AG08395 (cell line): ENCODE measurements at places on chromosomes 13 and 19.

GRCh38 chr19:29940971-29941585 is 961 bp upstream of the URI1 start:
- no peak for DNase-seq

- DNase-seq, result no peak
Measured at GRCh38 chr13:75329723-75330122, 152.2 kb downstream of the TBC1D4 start.

DNA sequence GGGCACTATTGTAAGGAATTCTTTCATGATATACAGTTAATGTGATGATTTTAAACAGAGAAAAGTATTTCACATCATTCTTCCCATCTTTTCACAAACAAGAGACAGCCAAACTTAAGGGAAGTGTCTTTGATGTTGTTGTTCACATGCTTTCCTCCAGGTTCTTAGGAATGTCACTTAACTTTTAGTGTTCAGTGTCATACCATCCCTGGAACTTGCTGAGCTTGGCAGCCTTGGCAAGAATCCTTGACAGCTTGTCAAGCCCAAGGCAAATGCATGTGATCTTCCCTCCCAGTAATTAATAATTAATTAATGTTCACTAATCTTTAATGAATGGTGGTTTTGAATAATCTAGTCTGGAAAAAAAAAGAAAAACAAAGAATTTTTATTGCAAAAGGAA is 727.9 kb upstream of the PRR20A start:
- DNase-seq, result no peak

DNA sequence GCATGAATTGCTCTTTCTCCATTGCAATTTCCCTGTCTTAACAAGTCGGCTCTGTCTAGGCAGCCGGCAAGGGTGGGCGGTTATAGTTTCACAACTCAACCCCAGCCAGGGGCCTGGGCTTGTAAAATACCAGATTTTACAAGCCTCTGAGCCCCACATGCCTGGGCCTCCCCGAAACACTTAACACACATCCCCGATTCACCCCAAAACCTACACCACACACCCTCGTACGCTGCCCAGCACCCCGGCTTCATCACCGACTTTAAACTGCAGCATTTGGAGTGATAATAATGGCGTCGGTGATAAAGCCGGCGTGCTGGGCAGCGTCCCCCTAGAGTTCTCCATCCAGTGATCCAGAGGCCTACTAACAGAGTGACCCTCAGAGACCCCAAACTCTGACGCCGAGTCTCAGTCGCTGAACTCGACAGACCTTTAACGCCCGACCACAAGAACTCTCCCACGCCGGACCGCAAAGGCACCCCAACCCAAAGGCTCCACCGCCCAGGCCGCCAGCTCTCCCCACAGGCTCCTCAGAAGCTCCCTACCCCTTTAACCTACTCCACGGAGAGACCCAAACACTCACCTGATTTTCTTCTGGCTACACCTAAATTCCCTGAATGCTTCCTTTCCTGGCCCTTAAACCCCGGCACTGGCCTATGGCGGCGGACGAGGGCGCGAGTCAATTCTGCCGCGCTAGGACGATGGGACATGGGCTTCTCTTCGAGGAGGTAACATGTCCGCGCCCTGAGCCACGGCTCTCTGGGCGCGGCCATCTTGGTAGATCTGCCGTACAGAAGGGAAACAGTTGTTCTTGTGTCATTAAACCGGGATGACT is at the start of gene ZNF649:
Gene ZNF649, minus strand, starts transcription at position 687 of the 835 bp plus-strand sequence. CDS start 4,910 bp downstream, outside the sequence.
- peak; percentile 94 for DNase-seq

DNA sequence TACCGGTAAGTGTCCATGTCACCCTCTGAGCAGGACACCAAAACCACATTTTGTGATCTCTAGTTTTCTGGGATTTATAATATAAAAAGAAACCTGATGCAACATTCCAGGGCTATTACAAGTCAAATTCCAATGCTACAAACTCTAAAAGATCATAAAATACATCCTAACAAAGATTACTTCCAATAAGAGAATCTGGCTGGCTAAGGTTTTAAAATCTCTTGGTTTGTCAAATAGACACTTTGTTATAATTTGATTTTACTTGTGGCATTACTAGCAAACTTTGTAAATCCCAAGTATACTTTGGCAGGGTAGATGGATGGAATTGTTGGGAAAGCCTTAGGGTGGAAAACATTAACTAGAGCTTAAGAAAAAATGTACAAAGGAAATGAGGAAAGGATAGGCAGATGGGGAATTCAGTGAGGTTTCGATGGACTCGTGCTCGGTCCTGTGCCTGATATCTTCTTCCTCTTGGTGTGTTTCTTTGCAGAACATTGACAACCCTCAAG is 74.0 kb upstream of the POMP start:
- DNase-seq, result peak; percentile 73

DNA sequence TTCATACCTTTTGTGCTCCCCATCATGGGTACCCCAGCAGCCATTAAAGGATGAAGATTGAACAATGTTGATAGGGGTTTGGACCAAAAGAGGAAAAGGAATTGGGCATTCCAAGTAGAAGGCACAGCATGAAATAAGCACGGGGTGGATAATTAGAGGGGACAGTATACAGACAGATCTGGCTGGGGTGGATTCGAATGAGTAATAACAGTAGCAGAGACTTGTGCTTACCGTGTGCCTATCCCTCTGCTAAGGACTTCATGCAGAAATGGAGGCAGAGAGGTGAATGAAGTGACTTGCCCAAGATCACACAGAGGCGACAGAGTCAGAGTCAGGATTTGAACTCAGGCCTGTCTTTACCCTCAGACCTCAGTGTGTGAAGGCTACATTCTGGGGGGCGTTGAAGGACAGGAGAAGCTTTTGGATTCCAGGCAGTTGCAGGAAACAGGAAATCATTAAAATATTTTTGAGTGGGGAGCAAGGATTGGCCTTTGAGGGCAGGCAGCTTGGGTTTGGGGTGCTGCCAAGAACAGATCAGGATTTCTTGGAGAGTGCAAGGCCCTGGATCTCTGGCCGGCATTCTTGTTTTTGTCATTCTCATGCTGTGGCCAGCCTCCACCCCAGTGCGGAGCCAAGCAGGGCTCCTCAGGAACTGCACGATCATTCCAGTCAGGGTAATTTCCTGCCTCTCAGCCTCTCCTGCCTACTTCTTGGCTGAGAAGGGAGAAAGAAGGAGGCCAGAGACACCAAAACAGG is 18.7 kb downstream of the PAF1 start:
- peak; percentile 98 for DNase-seq

DNA sequence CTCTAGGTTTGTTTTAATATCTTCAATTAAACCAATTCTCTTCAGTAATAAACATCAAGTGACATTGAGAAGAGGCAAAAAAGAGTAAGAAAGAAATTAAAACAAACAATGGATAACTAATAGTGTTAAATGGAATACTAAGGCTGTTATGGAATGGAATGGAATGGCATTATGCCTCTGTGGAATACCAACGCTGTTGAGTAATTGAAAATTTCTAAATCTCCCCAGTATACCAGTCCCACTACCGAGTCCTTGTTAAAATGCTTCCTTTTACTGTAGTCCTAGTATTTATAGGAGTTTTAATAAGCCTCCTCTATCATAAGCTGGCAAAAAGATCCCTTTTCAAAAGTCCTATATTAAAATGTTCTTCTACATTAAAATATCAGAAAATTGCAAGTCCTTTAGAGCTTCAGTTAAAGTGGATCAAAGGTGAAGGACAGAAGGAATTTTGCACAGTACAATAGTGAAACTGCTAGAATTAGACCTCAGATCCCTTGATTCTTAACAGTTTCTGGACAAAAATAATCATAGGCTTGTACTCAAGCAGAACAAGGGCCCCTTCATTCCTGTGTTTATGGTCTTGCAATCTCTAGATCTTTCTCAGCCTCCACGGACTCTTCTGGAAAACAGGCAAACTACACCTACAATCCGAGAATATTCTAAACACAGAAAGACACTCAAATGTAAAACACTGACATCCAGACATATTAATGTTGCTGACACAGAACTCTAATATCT is 128.2 kb downstream of the PCDH9 start:
- DNase-seq, result no peak

DNA sequence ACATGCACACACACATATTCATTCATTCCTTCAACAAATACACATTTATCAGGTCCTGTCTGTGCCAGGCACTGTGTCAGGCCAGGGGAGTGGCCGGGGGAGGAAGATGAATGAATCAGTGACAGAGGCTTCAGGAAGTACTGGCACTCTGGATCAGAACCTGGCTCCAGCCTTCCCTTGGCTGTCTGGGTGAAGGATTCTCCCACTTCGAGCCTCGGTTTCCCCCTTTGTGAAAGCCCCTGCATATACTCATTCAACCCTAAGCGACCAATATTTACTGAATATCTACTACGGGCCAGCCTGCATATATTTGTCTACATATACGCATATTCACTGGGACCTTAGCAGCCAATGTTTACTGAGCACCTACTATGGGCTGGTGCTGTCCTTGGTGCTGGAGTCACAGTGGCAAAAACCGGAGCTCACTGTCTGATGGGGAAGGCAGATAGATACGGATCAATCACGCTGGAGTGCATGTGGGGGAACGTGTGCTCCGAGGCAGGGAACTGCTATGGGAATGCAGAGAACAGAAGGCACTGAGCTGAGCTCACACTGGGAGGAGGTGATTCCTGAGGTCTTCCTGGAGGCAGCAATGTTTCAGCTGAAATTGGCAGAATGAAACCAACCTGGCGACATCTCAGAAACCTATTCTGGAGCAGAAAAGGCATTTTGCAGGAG is 636 bp upstream of the ZNF579 start:
- DNase-seq, result no peak

- DNase-seq, result no peak
Measured at GRCh38 chr13:40235160-40235796, 431.2 kb downstream of the FOXO1 start.

DNA sequence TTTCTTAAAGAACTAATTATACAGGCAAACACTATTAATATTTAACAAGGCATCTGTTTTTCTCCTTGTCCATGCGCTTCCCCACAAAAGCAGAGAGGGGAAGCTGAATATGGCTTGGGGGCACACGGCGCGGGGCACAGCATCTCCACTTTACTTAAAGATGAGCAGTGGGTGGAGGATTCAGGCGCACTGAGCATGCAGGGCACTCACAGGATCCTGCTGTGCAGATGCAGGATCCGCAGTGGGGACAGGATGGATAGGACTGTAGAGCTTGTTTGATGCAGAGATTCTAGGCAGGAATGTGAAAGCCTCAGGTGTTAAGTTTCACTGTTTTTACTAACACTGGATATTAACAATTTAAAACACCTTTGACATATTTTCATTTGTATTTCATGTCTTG is 43.3 kb downstream of the ATP11A start:
- no peak for DNase-seq

- no peak for DNase-seq
Measured at GRCh38 chr13:31374682-31375081, 174.9 kb downstream of the B3GLCT start.

GRCh38 chr13:44932850-44933251 is 56.4 kb downstream of the NUFIP1 start:
- DNase-seq, result peak; percentile 26

GRCh38 chr13:95784161-95784899 is 107.4 kb downstream of the DNAJC3 start:
- peak; percentile 75 for DNase-seq

GRCh38 chr19:483332-484072 is 12.8 kb upstream of the MADCAM1 start:
- no peak for DNase-seq

DNA sequence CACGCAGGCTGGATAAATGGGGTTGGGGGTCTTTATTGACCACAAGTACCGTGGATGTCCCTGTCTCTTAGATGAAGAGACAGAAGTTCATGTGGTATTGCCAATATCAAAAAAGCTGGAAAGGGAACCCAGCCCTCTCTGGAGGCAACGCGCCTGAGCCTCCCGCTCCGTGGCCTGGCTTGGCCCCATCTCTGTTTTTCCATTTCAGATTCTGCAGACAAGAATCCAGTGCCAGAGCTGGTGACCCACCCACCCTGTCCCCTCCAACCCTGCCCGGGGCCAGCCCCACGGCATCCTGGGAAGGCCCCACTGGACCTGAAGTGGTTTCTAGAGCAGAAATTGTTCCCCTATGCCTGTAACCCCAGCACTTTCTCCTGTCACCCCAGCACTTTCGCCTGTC is 57.7 kb downstream of the PTPRS start:
- DNase-seq, result no peak

DNA sequence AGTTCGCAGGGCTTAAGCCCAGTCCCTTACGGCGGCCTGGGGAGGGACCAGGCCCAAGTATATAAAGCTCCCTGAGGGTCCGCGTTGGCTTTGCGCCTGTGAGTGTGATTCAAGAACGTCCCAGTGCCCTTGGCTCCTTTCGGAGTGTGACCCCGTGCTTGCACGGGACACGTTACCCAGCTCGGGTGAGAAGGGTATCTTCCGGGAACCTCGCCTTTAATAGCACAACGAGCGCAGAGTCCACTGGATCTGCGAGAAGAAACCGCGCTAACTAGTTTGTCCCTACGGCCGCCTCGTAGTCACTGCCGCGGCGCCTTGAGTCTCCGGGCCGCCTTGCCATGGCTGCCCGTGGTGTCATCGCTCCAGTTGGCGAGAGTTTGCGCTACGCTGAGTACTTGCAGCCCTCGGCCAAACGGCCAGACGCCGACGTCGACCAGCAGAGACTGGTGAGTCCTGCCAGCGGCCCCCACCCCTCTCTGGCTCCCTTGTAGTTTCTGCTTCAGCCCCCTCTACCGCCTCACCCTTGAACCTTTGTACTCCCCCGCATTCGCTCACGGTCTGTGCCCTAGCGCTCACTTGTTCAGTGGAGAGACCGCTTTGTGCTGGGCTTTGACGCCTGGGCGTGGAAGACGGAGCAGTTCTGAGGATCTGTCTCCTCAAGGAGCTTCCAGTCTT is at the start of gene DNAJC15:
Gene DNAJC15, plus strand, starts transcription at position 298 of the 675 bp plus-strand sequence. Its CDS starts 41 bp downstream, at position 339.
- peak; percentile 85 for DNase-seq

- no peak for DNase-seq
Measured at GRCh38 chr19:43372462-43372861, 19.0 kb downstream of the CD177 start.

- DNase-seq, result no peak
Measured at GRCh38 chr19:46376241-46377153, 29.6 kb downstream of the PPP5C start.

GRCh38 chr19:1991018-1991913 is 24.2 kb downstream of the BTBD2 start:
- DNase-seq, result no peak

- DNase-seq, result no peak
Measured at GRCh38 chr19:36101550-36102327, 9.2 kb upstream of the OVOL3 start.

GRCh38 chr19:17450264-17451075 is 2.0 kb upstream of the TMEM221 start:
- no peak for DNase-seq

- no peak for DNase-seq
Measured at GRCh38 chr13:40428354-40428753, 238.1 kb downstream of the FOXO1 start.

GRCh38 chr13:20465218-20465879 is 60.3 kb downstream of the CRYL1 start:
- peak; percentile 9 for DNase-seq

- peak; percentile 99 for DNase-seq
Measured at GRCh38 chr19:3655402-3656072, 28.9 kb upstream of the CACTIN start.

- DNase-seq, result peak; percentile 28
Measured at GRCh38 chr13:50616101-50616500, 227.4 kb downstream of the DLEU7 start.

GRCh38 chr13:60986301-60986700 is 429.3 kb downstream of the PCDH20 start:
- DNase-seq, result no peak

- no peak for DNase-seq
Measured at GRCh38 chr13:39385621-39386231, 217.3 kb downstream of the LHFPL6 start.

- no peak for DNase-seq
Measured at GRCh38 chr13:113022391-113022744, 53.4 kb downstream of the MCF2L start.
